Subcutaneous adipose tissue (tissue), 4 donors: ENCODE measurements at places on chromosomes 7 and 10. TPM values are rescaled to one million over a fixed set of nuclear protein-coding genes. Genes with fewer than 3 reads are reported as not detected.

AQP1 gene
- total RNA-seq: 74.8 TPM

GPR15LG gene
- total RNA-seq: not detected

OR2A1 gene
- 0.66 TPM for total RNA-seq

GRM3 gene
- not detected for total RNA-seq

OLAH gene
- total RNA-seq: 0.51 TPM

TMEM184A gene
- total RNA-seq: not detected

C7orf33 gene
- total RNA-seq: not detected

ADRB1 gene
- total RNA-seq: 4.9 TPM

FAM131B gene
- not detected for total RNA-seq

OR2A42 gene
- not detected for total RNA-seq

SRI gene
- total RNA-seq: 96.0 TPM

TMEM229A gene
- total RNA-seq: not detected

CYP2W1 gene
- total RNA-seq: not detected

UMAD1 gene
- 9.4 TPM for total RNA-seq

GIMAP4 gene
- 69.1 TPM for total RNA-seq

TWIST1 gene
- total RNA-seq: 78.2 TPM

CDK1 gene
- total RNA-seq: 8.8 TPM

PHKG1 gene
- total RNA-seq: 4.2 TPM

SFMBT2 gene
- total RNA-seq: 11.7 TPM

C10orf62 gene
- total RNA-seq: 0.94 TPM
